ENCODE measurements at places on chromosomes 4 and X.

DNA sequence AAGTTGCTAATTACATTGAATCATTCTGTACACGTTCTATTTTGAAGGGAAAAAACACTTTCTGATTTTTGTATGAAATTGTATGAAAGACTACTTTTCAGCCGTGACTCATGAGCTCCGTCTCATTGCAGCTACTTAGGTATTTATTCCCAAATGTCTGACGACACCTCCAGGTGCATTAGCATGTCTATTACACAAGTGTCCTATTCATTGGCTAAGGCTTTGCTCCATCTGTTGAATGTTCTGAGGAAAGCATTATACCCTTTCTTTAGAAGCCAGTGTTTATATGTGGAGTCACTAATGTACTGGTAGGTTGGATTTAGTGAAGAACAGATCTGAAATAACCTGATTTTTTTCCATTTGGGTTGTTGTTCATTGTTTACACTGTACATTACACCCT, 51.8 kb downstream of the MAP7D3 start:
- no peak for DNase-seq

- no peak for DNase-seq
Measured at GRCh38 chr4:94722748-94723147, 35.0 kb upstream of the BMPR1B start.

- DNase-seq: no peak
Measured at GRCh38 chr4:172709376-172709775, 459.2 kb upstream of the GALNT7 start.

DNA sequence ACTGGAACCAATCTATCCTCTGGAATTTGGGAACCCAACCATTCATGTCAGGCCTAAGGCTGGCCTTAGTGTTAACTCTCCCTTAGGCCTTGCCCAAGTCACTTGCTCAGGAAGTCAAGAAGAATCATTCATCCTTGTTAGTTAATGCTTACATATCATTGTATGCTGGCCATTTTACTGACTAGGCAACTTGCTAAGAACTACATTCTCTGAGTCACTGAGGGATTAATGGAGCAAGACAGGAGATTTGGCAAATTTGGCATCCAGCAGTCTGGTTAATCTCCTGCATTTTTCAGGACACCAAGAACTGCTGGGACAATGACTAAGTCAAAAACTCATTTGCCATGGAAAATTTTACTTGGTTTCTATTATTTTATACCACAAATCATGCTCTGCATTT, 115.8 kb upstream of the DDIT4L start:
- no peak for DNase-seq

- DNase-seq: no peak
Measured at GRCh38 chr4:80814266-80814665, 216.2 kb upstream of the BMP3 start.

DNA sequence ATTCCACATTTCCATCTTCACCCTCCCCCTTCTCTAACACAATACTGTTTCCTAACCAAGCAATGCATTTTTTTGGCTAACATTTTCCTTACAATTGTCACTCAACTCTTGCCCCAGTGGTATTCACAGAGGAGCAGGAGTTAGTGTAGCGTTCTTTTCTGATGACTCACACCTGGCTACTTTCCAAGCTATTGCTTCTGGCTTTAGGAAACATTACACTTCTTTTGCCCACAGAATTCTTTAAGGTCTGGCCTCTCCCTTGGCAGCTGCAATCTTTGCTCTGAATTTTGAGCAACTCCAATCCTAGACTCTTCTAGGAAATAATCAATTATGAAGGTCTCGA, 27.5 kb upstream of the PDGFC start:
- peak; percentile 57 for DNase-seq

DNA sequence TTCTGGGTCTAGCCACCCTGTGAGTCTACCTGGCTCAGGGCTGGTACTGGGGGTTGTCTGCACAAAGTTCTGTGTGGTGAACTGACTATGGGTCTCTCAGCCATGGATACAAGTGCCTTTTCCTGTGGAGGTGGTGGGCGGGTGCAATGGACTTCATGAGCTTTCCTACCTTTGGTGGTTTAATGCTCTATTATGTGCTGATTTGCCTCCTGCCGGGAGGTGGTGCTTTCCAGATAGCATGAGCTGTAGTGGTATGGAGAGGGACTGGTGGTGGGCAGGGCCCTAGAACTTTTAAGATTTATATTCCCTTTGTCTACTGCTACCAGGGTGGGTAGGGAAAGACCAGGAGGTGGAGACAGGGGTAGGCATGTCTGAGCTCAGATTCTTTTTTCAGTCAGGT, 48.0 kb downstream of the PBDC1 start:
- no peak for DNase-seq

- no peak for DNase-seq
Measured at GRCh38 chr4:163768014-163768413, 273.5 kb downstream of the TMA16 start.

DNA sequence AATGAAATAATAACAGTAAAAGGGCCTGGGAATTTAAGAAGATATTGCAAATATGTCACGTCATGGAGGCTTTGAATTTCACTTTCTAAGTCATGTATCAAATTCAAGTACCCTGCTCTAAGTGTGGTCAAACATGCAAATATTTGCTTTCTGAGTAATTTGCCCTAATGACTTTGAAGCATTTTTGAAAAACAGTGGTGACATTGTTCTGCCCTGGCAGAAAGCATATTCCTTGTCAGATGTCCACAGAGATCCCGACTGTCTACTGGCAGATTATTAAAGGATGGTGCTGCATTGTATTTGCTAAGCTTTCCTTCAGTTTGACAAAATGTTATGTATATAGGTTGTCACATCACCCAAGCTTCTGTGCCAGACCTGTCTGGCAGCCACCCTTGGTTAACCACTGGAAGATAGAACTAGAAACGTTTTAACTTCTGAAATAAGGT, 92.5 kb downstream of the ANK2 start:
- no peak for DNase-seq

- DNase-seq: no peak
Measured at GRCh38 chrX:69396916-69397315, 107.2 kb upstream of the NALF2 start.

DNA sequence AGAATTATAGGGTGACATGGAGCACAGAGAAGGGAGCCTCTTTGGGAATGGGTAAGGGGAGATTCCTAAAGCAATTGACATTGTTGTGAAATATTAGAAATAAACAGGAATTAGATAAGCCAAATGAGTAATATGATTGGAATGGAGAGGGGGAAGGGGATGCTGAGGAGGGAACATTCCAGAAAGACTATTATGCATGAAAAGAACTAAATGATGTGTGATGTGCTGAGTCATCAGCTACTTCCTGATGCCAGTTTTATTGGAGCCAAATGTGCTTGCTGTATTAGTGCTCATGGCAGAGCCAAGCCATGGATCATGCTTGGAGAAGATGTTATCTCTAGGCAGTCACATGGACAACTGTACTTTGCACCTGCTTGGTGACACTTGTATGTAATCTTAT, 189.0 kb upstream of the HCCS start:
- DNase-seq: no peak

DNA sequence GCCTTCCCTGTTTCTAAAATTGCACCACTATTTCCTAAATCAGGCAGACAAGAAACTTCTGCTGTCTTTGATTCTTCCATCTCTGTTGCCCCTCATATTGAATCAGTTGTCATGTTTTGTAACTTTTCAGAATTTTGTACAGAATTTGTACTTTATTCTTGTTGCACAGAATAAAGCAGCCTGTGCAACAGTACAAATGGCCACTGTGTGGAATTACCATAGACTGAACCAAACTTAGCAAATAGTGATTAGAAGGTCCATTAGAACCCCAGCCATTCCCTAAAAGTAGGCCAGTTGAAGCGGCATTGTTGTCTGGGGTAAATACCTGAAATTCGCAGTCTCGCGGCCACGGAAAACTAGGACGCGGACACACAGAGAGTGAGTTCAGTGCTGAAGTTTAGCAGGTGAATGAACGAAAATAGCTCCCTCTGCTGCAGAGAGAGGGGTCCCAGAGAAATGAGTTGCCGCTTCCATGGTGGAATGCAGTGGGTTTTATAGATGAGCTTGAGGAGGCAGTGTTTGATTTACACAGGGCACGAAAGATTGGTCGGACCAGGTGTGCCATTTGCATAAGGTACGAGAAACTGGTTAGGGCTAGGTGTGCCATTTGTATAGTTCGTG, 71.8 kb downstream of the C4orf33 start:
- DNase-seq: no peak

GRCh38 chr4:119297795-119298194, 24.1 kb downstream of the FABP2 start:
- DNase-seq: no peak

- no peak for DNase-seq
Measured at GRCh38 chrX:150324035-150324728, 38.9 kb upstream of the MAMLD1 start.

GRCh38 chr4:164318350-164318749, 435.6 kb upstream of the SMIM31 start:
- DNase-seq: no peak

GRCh38 chr4:26473893-26474292, 16.4 kb downstream of the CCKAR start:
- no peak for DNase-seq

GRCh38 chrX:936979-937769, 275.3 kb downstream of the CRLF2 start:
- no peak for DNase-seq

GRCh38 chrX:132216806-132217202, 2.4 kb downstream of the RAP2C start:
- DNase-seq: no peak

DNA sequence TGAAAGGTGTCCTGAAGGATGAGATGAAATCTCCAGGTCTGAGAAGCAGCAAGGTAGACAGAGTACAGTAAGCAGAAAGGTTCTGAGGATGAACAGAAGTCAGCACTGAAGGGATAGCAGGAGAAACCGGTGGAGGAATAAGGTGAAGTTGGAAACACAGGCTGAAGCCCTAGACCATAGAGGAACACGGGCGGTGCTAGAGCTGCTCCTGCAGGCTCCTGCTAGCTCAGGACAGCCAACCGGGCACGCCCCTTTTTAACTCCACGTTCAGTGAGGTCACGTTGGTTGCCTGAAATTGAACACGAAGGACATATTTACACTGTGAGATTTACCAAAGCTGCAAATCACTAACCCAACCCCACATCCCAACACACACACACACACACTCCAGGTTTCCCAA, 1886.4 kb upstream of the AGA start:
- DNase-seq: no peak

DNA sequence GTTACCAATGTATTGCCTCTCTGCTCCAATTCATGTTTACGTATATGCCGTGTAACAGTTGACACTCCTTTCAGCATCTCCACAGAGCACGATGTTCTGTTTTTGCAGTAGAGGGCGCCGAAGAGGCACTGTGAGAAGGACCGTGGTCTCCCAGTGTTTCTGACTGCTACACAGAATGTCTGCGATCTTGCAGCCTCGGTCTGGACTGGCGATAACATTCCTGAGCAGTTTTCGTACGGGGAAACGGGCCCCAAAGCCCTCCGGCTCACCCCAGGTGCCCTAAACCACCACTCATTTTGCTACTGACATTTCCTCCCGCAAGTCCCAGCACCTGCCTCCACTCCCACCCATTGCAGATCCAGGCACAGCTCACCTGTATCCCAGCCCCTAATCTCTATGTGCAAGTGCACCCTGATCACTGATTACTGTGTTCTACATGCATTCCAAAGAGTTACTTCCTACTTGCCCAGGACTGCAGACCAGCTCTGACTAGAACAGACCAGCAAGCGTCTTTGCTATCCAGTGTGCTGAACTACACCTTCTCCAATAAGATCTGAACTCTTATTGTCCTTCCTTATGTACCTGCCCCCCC, 12.4 kb upstream of the NFXL1 start:
- DNase-seq: no peak
